Vein endothelial cell (primary cell): ENCODE measurements at places on chromosomes 4 and X. TPM values are rescaled to one million over a fixed set of nuclear protein-coding genes. Genes with fewer than 3 reads are reported as not detected.

Gene TMSB15B
- total RNA-seq: 6.2 and 8.9 TPM in 2 replicates

Gene HS6ST2
- 2.0 and 3.8 TPM in 2 replicates for total RNA-seq

Gene BANK1
- 0.19 and 0.33 TPM in 2 replicates for total RNA-seq

Gene TEX28
- total RNA-seq: not detected in 2 replicates

Gene SLC4A4
- under 0.01 and 0.19 TPM in 2 replicates for total RNA-seq

Gene FAM47A
- not detected in 2 replicates for total RNA-seq

Gene AFF2
- under 0.01 and 1.1 TPM in 2 replicates for total RNA-seq

Gene VCX
- not detected in 2 replicates for total RNA-seq

Gene DRD5
- not detected in 2 replicates for total RNA-seq

Gene SNX25
- 24.5 and 25.6 TPM in 2 replicates for total RNA-seq

Gene PCDH10
- 3.2 and 4.9 TPM in 2 replicates for total RNA-seq

Gene FAM184B
- total RNA-seq: not detected in 2 replicates

Gene MAGEC3
- total RNA-seq: not detected in 2 replicates

Gene CC2D2A
- 16.3 and 24.7 TPM in 2 replicates for total RNA-seq

Gene CT45A2
- not detected in 2 replicates for total RNA-seq

Gene PDGFRA
- 0.33 and 1.2 TPM in 2 replicates for total RNA-seq

Gene EGF
- under 0.01 and 0.38 TPM in 2 replicates for total RNA-seq

Gene FAT4
- 74.2 and 94.7 TPM in 2 replicates for total RNA-seq

Gene LIMCH1
- 31.0 and 53.1 TPM in 2 replicates for total RNA-seq

Gene SULT1B1
- total RNA-seq: 15.3 and 46.1 TPM in 2 replicates

Gene SLC38A5
- 10.1 and 44.5 TPM in 2 replicates for total RNA-seq

Gene MAOA
- total RNA-seq: 28.1 and 65.0 TPM in 2 replicates

Gene XKRX
- under 0.01 and 0.29 TPM in 2 replicates for total RNA-seq

Gene STATH
- total RNA-seq: not detected in 2 replicates

Gene PTTG2
- total RNA-seq: not detected in 2 replicates

Gene XG
- 0.33 TPM in 1 of 2 replicates, not detected in the other for total RNA-seq

Gene ARHGAP4
- 5.3 and 20.6 TPM in 2 replicates for total RNA-seq

Gene TEX13D
- total RNA-seq: not detected in 2 replicates

Gene VCX2
- not detected in 2 replicates for total RNA-seq

Gene HSFX3
- total RNA-seq: not detected in 2 replicates

Gene BMX
- total RNA-seq: 119 and 162 TPM in 2 replicates

Gene GRPR
- total RNA-seq: under 0.01 and 0.19 TPM in 2 replicates

Gene SOWAHB
- not detected in 2 replicates for total RNA-seq

Gene SPARCL1
- total RNA-seq: 3.6 and 4.2 TPM in 2 replicates

Gene UGT2A3
- total RNA-seq: not detected in 2 replicates

Gene PRPS2
- total RNA-seq: 18.6 and 26.9 TPM in 2 replicates

Gene ZDHHC15
- 0.10 and 0.33 TPM in 2 replicates for total RNA-seq

Gene SLC10A6
- total RNA-seq: 0.10 TPM in 1 of 2 replicates, not detected in the other

Gene TMPRSS11F
- total RNA-seq: not detected in 2 replicates

Gene STPG2
- total RNA-seq: under 0.01 and 0.19 TPM in 2 replicates

Gene BEX2
- total RNA-seq: 0.38 TPM in 1 of 2 replicates, not detected in the other

Gene CCNA2
- 35.9 and 75.8 TPM in 2 replicates for total RNA-seq

Gene CXXC4
- total RNA-seq: under 0.01 TPM in 1 of 2 replicates, not detected in the other

Gene UGT2A1
- total RNA-seq: 0.33 and 0.48 TPM in 2 replicates

Gene ETDA
- total RNA-seq: not detected in 2 replicates

Gene ATP2B3
- total RNA-seq: not detected in 2 replicates
